ENCODE measurements at places on chromosomes 5 and 9. TPM values are rescaled to one million over a fixed set of nuclear protein-coding genes. Genes with fewer than 3 reads are reported as not detected.

The AP3S1 gene
- 77.0 TPM for polyA plus RNA-seq

GRCh38 chr5:67426961-67427849, 230.6 kb upstream of the CD180 start:
- DNase-seq = no peak

DNA sequence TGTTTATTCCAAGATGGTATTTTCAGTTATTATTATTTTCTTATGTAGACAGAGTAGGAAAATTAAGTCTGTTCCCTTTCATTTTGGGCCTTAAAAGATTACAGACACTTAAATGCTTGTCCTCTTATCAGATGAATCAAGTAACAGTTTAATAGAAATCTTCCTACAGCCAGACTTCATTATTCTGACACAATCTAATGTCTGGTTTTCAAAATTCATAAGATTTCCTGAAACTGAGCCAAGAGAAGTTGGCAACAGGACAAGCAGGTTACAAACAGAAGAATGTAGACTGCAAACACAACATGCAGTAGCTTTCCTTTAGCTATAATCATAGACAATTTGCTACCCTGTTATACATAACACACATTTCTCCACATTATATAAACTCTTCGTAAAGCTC, 130.5 kb downstream of the FBXL17 start:
- no peak for DNase-seq

DNA sequence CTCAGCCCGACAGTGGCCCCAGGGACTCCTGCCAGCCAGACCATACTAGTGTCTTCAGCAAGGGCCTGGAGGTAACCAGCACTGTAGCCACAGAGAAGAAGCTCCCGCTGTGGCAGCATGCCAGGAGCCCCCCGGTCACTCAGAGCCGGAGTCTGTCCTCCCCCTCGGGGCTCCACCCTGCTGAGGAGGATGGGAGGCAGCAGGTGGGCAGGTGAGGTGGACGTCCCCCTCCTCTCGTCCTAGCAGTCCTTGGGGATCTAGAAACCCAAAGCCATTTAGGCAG, 28.0 kb upstream of the LRRC14B start:
- DNase-seq = no peak
